ENCODE measurements at places on chromosomes 16 and 17.

- no peak for DNase-seq
Observed at GRCh38 chr16:89949756-89950155, 1.2 kb downstream of the DEF8 start.

GRCh38 chr16:51376080-51376479, 225.0 kb upstream of the SALL1 start:
- DNase-seq = no peak

DNA sequence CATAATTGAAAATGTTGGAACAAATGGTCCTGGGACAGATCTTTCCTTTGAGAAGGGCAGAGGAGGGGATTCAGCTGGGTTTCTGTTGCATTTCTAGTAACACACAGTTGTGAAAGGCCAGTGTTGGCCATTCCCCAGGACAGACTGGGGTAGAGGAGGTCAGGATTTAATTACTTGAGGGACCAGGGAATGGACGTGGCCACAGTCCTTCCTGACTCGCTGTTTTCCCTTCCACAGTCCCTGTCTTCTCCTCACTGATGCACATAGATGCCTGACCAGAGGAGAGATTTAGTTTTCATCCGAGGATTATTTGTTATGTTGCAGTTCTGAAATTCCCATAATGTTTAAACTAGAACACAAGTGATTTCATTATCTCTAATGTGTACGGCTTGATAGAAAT, 25.2 kb upstream of the HEATR6 start:
- DNase-seq = no peak

GRCh38 chr17:72816406-72816805, 276.1 kb downstream of the SLC39A11 start:
- DNase-seq = no peak

- no peak for DNase-seq
Observed at GRCh38 chr16:54932737-54933254, 2.1 kb downstream of the IRX5 start.
